Stimulated activated CD8-positive, alpha-beta memory T cell treated with anti-CD3 and anti-CD28 coated beads, Interleukin-15, amount 100 ng/mL, for 24 hours (primary cell): ENCODE measurements at places on chromosomes 2 and 18.

GRCh38 chr18:61643884-61644647 is 248.7 kb downstream of the RNF152 start:
- DNase-seq, result no peak

- DNase-seq, result no peak
Measured at GRCh38 chr2:226661789-226662545, 137.7 kb downstream of the IRS1 start.

DNA sequence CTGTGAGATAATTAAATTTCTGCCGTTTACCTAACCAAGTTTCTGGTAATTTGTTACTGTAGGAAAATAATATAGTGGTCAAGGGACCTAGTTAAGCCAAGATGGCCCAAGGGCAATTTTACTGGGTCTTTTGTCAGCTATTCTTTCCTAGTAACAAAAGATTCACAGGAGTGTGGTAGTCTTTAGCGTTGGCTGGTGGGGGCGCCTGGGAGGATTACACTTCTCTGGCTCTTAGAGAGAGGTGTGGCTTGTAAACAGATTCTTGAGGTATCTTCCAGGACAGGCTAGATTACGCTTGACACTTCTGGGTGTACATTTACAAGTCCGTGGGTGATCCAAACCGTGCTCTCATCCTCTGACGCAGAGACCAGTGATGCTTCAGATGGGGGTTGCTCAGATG is 3.3 kb upstream of the ACOXL start:
- DNase-seq, result no peak

DNA sequence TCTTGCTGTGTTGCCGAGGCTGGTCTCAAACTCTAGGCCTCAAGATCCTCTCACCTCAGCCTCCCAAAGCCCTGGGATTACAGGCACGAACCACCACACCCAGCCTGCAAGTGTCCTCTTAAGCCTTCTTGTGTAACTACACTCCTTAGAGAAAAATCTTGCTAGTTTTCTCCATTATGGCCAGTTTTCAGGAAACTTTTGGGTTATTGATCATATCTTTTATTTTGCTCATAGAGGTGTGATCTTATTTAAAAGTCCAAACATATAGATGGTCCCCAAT is 2.4 kb downstream of the SOCS6 start:
- DNase-seq, result no peak

DNA sequence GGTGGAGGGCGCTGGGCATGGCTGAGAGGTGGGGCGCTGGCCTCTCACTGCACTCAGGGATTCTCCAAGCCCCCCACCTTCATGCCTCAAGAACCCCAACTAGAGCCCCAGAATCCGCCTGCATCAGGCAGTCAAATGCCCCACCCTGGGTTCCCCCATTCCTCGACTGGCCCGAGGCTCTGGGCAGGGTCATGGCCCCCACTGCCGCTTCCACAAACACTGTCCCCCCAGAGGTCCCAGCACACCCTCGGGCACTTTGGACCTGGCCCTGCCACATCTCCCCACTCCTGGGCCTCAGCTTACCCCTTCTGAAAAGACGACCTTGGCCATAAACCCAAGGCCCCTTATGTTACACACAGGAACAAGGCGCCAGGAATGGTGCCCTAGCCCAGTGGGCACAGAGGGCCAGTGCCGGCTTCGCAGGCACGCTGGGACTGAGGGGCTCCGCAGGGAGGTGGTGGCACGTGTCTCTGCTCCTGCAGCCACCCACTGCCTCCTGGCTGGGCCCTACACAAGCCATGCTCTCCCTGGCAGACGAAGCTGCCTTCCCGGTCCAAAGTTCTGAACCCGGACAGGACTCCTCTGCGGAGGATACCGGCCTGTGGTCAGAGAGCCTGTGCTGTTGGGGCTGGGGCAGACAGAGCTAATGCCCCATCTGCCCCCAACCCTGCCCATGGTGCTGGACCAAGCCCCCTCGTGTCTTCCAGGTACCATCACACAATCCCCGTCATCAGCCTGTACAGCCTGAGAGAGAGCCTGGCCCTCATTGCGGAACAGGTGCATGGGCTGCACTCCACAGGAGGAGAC is 6.8 kb downstream of the AGXT start:
- DNase-seq, result no peak

- no peak for DNase-seq
Measured at GRCh38 chr2:130328710-130329109, 14.0 kb upstream of the IMP4 start.

DNA sequence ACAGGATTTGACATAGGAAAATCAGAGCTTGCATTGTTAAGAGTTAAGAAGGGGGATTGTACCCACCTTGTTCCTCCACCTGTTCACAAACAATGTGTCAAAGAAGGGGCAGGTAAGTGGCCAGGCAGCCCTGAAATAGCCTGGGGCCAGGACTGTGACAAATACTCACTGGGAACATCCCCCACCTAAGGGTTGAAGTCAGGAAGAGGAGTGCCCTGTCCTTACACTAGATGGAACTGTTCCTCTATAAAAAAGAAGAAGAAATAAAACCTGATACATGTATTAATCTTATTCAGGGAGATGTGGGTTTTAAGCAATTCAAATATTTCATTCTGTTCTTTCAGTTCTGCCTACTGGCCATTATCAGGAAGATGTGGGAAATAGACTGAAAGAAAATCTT is 41.9 kb downstream of the TACR1 start:
- DNase-seq, result no peak

GRCh38 chr18:79495591-79496071 is 99.9 kb downstream of the NFATC1 start:
- no peak for DNase-seq

- DNase-seq, result peak; percentile 33
Measured at GRCh38 chr18:23071285-23071684, 64.0 kb upstream of the CABLES1 start.

DNA sequence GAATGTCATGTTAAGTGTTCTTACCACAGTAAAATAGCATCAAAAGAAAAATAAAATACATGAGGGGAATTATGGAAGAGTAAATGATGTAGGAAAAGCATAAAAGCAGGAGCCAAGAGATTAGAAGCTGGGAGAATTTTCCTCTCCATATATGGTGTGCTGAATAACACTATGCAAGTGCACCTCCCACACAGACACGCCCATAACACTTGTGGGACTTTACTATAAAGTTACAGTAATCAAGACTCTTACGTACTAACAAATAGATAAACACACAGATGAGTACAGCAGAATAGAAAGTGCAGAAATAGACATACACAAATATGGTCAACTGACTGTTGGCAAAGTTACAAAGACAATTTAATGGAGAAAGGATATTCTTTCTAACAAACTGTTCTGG is 16.0 kb upstream of the SPHKAP start:
- no peak for DNase-seq

GRCh38 chr2:46977899-46978298 is 62.3 kb upstream of the MCFD2 start:
- no peak for DNase-seq

DNA sequence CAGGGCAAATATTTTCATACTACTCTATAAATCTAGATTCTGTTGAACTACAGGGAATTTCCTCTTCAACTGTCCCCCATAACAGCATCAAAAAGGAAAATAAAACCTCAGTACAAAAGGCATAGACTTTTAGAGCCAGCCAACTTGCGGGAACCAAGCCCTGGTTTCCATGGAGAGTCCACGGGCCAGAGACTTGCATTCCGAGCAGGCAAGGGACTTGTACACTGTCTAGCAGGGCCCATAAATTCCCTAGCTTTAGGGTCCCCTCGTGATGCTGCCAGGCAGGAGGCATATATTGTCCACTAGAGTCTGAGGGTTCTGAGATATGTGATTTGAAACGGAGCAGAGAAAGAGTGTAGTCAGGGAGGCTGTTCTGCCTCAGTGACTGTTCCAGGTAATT is 153.1 kb upstream of the SLC14A2 start:
- DNase-seq, result no peak

GRCh38 chr2:236706288-236706687 is 136.7 kb downstream of the ACKR3 start:
- DNase-seq, result no peak

DNA sequence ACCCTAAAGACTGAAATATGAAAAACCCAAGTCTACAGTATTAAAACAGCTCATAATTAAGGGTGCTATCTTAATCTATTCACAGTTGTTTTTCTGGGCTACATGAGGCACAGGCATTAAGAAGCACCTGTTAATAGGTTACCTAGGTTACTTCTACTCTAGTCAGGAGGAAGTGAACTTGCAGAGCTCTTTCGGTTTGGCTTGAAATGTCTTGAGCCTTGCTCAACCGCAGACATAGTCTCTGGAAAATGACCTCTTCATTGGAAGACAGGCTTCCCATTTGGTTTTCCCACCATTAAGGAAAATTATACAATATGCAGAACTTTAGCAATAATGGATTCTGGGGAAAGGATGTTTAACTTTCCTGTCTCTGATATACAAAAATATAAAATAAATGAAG is 142.3 kb upstream of the KCNJ3 start:
- DNase-seq, result no peak
